Left lung (tissue), 14 donors: ENCODE measurements at places on chromosomes 5 and 9. TPM values are rescaled to one million over a fixed set of nuclear protein-coding genes. Genes with fewer than 3 reads are reported as not detected.
A peak's percentile ranks its signal among the peaks of the same experiment; 100 is the strongest.

DNA sequence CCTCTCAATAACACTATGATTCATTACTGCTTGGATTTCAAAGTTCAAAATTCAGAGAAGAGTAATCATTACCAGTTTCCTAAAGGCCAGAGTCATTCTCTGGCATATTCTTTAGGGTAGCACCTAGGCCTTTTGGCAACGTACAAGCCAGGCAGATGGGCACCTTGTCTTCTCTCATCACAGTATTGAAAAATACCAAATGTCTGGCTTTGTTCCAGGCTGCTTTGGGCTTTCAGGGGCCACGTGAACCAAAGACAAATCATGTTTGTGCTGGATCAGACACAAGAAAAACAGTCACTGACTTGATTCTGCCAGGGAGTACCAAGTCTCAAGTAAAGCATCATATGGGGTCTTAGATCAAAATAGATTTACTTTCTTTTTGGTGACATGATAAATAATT, 15.5 kb downstream of the MEGF9 start:
- no peak for DNase-seq

DNA sequence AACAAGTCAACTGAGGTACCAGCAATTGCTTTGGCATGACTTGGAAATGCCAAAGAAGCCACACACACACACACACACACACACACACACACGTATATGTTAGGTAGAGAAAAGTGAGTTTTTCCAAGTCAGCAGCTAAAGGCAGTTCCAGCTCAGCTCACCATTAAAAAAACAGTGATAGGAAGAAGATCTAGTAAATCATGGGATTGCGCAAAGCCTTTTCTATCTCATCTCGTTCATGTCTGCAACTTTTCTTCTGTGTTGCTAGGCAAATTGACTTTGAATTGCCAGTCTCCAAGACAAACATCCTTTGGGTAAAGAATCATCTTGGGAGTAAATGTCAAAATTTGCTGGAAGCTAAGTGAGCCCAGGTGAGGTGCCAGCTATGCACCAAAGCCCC, 500.1 kb downstream of the ENC1 start:
- no peak for DNase-seq

- DNase-seq, result no peak
These were observed 15.7 kb upstream of the STARD4 start for GRCh38 chr5:111528056-111528455.

DNA sequence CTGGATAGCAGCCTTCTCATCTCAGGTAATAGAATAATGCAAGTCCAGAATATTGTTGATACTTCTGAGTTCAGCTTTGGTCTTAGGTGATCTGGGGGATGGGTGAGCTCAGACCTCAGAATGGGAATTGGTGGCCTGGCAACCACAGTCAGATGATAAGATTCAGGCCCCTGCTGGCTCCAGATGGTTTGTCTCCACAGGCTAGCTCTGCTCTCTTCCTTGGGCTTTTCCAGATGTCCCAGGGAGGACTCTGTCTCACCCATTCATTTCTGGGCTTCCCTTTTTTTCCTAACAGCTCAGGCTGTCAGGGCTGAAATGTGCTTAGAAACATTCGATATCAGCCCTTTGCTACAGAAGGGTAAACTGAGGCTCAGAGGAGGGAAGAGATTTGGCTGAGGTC, 17.6 kb upstream of the TNFSF15 start:
- no peak for DNase-seq

- no peak for DNase-seq
These were observed 49.8 kb downstream of the PIK3R1 start for GRCh38 chr5:68265347-68265746.

DNA sequence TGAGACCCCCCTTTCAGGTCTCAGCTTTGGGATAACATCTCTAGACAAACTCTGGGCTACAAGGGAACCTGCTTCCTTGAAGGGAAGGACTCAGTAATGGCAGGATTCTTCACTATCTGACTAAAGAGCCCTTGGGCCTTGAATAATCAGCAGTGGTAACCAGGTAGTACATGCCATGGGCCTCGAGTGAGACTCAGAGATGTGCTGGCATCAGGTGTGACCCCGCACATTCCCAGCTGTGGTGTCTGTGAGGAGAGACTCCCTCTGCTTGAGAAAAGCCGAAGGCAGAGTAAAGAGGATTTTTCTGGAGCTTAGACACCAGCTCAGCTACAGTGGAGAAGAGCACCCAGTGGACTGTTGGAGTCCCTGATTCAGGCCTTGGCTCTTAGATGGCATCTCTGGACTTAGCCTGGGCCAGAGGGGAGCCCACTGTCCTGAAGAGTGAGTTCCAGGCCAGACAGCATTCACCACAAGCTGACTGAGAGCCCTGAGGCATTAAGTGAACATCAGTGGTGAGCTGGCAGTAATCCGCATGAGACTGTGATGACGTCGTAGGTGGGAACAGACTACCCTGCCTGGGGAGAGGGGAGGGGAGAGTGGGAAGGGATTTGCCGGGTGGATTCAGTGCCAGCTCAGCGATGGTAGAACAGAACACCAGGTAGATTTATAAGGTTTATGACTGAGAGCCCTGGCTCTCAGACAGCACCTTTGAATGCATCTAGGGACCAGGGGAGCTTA, 5.3 kb upstream of the ZNF782 start:
- no peak for DNase-seq

GRCh38 chr5:34411470-34412346, 244.4 kb upstream of the RAI14 start:
- peak; percentile 53 for DNase-seq

DNA sequence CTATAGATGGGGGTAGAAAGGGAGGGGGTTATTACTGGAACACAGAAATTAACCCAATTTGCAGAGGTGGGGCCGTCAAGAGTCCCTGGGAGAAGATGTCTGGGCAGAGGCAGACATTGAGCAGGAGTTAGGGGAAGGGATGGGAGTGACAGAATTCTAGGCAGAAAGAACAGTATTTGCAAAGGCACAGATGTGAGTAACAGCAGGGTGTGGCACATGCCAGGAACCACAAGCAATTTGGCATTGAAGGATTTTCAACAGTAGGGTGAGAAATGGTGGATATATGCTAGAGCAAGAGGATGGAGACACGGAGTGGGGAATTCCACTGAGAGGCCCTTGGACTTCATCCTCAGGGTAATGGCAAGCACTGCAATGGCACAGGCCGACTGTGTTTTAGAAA, 71.6 kb upstream of the FRRS1L start:
- no peak for DNase-seq

DNA sequence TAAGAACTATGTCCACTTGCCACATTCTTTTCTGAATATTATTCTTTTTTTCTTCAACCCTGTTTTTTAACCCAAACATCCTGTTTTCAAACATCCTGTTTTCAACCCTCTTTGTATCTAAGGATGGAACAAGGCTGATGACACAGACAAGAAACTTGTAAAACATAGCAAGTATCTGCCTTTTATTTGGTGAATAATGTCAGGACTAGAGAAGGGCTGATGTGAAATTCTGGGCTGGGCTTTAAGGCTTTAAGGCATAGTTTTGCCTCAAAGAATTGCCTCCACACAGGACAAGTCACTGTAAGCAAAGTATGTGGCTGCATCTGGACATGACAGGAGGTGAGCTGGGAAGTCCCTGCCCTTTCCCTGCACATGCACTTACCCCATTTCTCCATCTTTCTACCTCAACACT, 42.5 kb upstream of the RIC1 start:
- no peak for DNase-seq

DNA sequence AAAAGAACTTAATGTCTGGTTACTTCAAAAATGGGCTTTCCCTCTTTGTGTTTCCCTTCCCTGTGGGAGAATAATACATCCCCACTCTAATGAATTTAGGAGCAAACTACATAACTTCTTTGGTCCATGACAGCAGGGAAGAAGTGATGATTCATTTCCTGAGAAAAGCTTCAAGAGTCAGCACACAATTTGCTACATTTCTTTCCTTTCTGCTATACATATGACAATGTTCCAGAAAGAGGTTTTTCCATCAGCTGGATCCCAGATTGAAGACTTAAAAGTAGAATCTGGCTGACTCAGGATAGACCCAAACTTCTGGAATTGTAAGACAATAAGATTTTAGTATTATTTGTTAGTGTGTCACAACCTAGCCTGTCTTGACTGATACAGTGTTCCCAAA, 126.1 kb downstream of the DRD1 start:
- no peak for DNase-seq

DNA sequence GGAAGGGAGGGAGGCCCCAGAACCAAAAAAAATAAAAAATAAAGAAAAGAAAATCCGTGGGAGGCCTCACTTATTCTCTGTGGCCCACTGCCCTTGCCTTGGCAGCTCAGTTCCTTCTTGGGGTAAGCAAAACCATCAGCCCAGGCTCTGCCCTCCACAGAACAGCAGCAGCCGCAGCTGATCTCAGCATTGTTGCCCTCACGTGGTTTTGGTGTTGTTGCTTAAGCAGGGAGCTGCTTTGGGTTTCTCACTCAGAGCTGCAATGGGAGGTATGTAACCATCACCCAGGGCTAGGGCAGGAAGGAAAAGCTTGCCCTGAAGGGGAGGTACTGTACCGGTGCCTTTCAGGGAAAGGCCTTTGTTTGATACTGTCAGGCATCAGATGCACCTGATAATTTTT, 374.7 kb upstream of the WWC1 start:
- DNase-seq, result no peak

HTR1A gene
- polyA plus RNA-seq, result not detected

- DNase-seq, result no peak
These were observed 1.4 kb upstream of the LHFPL2 start for GRCh38 chr5:78649861-78650496.

CREBRF gene
- polyA plus RNA-seq, result 21.7 TPM

IRX2 gene
- polyA plus RNA-seq, result 70.6 TPM

- no peak for DNase-seq
These were observed 146.9 kb downstream of the TENT4A start for GRCh38 chr5:6859951-6860638.

SPINK4 gene
- not detected for polyA plus RNA-seq

DNA sequence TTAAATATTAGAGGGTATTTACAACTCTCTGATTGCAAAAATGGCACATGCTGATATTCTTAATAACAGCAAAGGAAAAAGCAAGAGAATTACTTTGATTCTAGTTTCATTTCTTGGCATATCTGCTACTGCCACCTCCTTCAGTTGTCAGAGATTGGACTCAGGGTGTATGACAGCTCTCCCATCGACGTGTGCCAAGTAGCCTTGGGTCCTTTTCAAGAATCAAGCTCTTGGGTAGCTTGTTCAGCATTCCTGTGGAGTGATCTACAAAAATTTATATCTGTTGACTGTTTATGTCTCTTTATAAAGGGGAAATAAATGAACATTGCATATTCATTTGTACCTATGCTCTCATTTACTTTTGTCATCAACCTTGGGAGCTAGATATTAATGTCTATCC, 315.6 kb downstream of the PRR16 start:
- DNase-seq, result peak; percentile 18

DNA sequence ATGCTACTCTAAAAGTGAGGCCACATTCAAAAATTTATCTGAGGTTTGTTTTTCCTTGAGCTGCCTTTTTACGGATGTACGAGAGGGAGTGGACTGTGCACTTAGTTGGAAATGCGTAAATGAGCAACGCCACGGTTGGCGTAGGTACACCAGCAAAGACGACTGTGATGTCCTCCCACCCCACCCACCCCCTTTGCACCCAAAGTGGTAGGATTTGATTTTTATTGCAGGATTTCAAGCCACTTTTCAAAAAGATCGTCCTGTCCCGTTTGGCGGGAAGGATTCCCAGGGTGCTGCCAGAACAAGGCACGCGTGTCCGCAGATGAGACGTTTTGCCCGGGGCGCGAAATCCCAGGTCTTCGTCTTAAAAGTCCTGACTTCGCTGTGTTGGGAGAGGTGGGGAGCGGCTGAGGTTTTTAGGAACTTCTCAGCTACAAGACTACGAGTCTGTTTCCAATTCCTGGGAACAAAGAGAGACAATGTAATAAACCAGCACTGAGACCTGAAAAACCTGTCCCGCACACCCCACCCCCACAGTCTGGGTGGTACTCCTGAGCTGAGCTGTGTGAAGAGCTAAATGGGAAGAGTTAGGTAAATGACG, 1.0 kb upstream of the TLE1 start:
- DNase-seq, result peak; percentile 56

DNA sequence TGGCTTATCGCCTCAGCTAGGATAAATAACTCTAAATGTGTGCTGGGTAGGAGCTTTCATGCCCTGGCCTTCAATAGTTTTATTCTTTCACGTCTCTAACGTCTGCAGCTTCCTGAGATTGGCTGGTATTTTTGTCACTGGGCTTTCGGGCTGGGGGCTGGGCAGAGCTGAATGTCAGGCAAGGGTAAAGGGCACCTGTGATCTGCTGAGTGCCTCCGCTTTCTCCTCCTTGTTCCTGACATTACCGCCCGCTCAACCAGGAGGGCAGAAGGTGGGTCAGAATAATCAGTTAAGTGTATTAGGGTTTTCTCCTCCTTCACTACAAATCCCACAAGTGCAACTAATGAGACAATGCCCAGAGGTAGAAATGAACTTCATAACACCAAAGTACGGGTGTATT, 216.6 kb downstream of the TSSK1B start:
- DNase-seq, result no peak

DNA sequence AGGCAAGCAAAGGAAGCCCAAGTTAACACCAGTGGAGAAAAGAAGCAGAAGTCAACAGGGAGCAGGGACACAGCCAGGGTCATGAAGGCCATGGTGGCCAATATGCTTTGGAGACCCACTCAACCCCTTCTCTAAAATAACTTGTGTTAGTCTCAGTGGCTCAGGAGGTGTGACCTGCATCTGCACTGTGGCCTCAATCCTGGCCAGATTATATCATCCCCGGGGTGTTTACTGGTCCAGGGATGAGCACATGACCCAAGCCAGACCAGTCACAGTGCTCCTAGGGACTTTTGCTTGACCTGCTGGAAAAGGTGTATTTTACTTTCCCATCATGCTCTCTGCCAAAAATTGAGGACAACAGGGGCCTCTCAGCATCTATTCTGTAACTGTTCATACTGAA, 105.2 kb downstream of the DPYSL3 start:
- no peak for DNase-seq

DNA sequence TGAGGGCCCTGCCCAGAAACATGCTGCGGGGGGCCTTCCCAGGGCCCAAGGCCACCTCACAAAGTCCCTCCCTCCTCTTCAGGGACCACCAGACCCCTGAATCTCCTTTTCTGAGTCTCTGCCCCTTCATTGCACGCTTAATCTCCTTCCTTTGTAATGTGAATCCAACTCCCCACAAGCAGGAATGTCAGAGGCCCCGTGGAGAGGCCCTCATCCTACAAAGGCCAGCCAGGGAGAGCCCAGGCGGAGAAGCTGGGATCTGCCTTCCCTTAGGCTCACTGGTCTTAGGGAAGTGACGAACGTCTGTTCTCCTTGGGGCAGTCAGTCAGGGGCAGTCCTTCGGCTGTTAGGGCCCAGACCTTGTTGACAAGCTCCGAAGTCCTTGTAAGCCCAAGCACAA, 2.3 kb downstream of the SMIM33 start:
- no peak for DNase-seq

GRCh38 chr9:14730461-14730898, 7.9 kb upstream of the CER1 start:
- no peak for DNase-seq
